ENCODE measurements at places on chromosomes 13 and 19.
A peak's percentile ranks its signal among the peaks of the same experiment; 100 is the strongest.

- DNase-seq = no peak
Measured at GRCh38 chr13:111789011-111789410, 277.9 kb upstream of the SOX1 start.

DNA sequence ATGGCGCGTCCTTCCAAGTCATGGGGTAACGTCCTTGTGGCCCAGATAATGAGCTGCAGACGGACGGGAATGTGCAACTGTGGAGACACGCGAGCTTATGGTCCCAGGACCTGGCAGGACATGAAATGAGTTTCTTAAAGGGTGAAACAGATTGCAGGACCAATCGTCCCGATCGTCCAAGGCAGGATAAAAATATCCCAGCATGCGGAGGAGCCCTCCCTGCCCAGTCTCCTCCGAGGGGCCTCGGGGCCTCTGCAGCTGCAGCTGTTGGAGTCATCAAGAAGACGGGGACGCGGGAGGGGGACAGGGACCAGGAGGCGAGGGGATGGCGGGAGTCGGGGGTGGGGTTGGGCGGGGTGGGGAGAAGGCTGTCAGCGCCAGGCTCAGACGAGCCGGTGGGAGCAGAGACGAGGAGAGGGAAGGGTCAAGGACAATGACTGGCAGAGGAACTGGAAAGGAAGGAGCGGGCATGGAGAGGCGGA lies 14.4 kb upstream of the GARIN5A start:
- DNase-seq = no peak

- DNase-seq = no peak
Measured at GRCh38 chr13:47904241-47904640, 96.8 kb downstream of the SUCLA2 start.

GRCh38 chr19:18307271-18307681 lies 15.6 kb downstream of the LSM4 start:
- no peak for DNase-seq

DNA sequence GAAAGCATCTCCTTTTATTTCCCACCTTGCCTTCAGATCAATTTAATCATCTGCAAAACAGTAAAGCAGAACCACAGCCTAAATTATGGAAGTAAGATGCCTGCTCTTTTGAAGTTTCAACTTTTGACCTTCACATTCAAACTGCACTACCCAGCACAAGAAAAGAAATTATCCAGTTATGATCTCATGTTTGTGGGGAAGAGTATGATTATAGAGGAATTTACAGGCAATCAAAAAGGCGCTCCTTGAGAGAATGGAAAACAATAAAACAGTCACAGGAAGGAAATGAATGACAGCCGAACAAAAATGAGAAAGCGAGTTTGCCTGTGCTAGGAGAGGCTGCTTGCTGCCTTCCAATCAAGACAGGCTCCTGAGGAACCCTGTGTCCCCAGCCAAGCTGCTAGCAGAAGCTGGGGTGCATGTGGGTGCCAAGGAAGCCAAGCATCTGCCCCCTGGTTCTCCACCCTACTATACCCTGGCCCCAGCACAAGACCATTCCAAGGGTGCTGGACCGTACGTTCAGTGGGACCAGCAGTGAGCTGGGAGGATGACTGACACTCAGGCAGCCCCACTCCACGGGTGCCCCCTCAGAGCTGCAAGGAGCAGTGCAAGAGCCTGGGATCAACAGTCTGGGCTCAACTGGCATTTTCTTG lies 47.8 kb downstream of the PEPD start:
- peak; percentile 45 for DNase-seq

GRCh38 chr19:9709305-9709704 lies 34.4 kb upstream of the ZNF562 start:
- no peak for DNase-seq

DNA sequence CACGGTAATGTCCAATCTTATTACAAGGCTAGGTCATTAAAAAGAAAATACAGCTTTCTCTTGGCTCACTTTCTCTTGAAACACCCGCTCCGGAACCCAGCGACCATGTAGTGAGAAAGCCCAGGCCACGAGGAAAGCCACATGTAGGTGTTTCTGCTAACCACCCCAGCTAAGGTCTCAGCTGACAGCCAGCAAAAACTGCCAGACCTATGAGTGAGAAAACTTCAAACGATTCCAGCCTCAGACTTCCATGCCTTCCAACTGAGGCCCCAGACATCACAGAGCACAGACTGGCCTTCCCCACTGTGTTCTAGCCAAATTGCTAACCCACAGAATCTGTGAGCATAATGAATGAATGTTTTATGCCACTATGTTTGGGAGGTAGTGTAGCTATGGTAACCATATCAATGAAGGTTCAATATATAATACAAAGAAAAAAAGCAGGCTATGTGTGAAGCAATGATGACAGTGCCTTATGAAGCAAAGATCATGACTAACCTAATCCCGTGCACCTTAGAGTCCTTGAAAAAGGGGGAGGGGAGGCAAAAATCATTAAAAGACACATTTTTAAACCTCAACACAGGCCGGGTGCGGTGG lies 11.9 kb upstream of the TPTE2 start:
- DNase-seq = no peak

GRCh38 chr13:46480131-46480530 lies 72.8 kb upstream of the LRCH1 start:
- no peak for DNase-seq

DNA sequence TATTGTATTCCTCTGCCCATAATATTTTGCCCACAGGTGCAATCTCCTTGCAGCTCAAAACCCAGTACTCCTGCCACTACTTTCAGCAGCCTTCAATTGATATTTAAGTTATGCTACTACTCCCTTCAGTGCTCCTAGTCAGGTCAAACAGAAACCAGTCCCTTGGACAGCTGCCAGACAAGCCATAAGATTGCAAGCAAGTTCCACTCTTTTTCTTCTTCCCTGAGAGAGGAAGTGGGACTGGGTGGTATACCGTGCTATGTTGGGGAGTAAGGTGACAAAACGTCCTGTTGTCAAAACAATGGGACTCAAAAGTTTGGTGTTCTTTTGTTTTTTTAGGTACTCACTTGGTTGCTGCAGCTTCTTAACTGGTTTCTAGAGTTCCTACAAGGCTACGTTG lies 63.1 kb upstream of the FRY start:
- DNase-seq = peak; percentile 60

DNA sequence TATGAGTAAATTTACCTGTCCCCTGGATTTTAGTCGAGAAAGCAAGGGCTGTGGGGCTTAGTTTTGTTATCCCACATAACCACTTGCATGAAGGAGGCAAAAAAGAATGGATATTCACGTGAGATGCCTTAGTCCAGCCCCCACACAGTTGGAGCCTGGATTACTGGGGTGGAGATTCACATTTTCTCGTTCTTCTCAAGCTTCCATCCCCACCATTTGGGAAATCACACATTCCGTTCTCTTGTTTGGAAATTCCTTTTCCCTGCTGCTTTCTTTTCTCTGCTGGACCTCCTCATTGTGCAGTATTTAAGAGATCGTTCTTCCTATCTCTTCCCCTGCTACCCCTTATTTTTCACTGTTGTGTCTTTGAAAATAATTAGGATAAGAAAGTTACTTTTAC lies 45.1 kb upstream of the FARP1 start:
- no peak for DNase-seq

DNA sequence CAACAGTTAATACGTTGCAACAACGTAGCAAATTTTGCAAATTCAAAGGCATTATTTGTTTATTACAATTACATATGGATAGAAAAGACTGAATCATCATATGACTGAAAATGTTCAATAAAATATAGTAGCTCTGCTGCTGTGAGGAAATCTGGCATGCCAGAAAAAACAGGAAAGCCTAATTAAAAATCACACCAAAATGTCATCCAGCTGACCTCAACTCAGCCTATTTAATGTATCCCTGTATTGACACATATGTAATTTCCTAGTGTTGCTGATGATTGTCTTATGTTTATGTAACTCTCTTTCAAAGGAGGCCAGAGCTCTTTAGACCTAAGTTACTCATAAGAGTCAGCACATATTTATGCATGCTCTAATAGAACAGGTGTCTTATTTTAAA lies 495.0 kb downstream of the PCDH17 start:
- no peak for DNase-seq

DNA sequence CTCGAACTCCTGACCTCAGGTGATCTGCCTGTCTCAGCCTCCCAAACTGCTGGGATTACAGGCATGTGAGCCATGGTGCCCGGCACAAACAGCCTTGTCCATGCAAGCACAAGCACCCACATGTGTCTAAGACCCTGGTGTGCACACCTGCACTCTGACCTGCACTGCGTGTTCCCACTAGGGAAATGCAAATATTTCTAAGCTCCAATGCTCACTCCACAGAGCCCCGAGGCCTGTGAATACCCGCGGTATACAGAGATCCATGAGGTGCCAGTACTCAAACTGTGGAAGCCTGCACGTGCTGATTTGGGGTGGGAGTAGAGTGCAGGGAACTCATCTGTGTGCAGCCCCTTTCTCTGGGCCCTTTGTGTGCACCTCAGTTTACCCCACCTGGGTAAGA lies 14.7 kb downstream of the GADD45B start:
- DNase-seq = no peak

GRCh38 chr19:51600940-51601580 lies 29.1 kb downstream of the SIGLEC5 start:
- no peak for DNase-seq

DNA sequence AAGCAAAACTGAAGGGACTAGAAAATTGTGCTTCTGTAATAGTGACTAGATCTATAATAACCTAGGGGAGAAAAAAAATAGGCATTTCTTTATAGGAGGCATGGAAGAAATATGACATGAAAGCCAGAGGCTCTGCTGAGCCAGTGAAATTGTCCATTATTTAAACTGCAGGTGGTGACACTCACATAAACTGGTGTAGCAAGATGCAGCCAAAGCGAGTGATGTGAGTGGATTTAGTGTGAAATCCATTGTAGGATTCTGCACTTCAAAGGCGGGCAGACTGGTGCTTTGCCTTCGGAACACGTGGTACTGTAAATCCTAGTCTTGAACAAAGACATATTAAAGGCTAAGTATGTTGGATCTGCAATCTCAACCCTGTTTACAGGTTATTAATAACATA lies 361.9 kb downstream of the TBC1D4 start:
- no peak for DNase-seq

DNA sequence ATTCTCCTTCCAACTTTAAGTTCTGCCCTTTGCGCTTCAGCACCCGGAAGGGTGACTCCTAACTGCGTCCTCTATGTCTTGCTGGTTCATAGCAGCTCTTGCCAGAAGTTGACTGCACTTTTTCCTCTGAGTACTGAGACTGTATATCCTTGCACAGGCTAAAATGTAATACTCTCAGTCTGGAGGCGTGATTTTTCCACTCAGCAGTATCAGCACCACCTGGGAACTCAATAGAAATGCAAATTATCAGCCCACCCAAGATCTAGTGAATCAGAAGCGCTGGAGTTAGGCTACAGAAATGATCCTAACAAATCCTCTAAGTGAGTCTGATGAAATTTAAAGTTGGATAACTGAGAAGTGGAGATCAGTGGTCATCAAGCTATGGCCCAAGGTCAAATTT lies 1611.9 kb upstream of the SLC10A2 start:
- no peak for DNase-seq

DNA sequence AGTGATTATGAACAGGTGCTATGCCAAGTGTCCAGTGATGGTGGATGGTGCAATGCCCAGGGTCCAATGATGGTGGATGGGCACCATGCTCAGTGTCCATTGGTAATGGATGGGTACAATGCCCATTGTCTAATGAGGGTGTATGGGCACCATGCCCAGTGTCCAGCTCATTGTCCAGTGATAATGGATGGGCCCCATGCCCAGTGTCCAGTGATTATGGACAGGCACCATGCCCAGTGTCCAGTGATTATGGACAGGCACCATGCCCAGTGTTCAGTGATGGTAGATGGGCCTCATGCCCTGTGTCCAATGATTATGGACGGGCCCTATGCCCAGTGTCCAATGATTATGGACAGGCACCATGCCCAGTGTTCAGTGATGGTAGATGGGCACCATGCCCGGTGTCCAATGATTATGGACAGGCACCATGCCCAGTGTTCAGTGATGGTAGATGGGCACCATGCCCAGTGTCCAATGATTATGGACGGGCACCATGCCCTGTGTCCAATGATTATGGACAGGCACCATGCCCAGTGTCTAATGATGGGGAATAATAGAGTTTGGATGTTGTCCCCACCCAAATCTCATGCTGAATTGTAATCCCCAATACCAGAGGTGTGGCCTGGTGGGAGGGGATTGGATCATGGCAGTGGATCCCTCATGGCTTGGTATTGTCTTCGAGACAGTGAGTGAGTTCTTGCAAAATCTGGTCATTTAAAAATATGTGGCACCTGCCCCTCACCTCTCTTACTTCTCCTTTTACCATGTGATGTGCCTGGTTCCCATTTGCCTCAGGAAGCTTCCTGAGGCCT lies 87.8 kb downstream of the ANKRD10 start:
- no peak for DNase-seq

DNA sequence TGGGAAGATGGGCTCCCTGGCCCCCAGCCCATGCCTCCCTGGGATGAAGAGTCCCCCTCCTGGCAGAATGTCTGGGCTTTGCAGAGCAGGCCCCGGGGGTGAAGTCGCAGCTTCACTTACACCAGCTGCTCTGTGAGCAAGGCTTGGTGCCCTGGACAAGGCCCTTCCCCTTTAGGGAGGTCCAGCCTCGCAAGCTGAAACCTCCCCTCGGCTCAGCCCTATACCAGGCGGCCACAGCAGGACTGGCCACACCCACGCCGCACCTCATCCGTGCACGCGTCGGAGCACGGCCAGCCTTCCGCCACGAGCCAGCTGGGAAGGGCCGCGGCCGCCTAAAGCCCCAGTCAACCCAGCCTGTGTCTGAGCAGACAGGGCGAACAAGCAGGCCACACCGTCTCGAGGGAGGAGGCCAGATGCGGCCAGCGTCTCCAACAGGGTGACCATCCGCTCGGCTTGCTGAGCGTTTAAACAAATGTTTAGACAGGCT lies 83.2 kb upstream of the MCF2L start:
- peak; percentile 76 for DNase-seq

GRCh38 chr19:47001584-47001983 lies 18.1 kb upstream of the NPAS1 start:
- no peak for DNase-seq

- peak; percentile 56 for DNase-seq
Measured at GRCh38 chr19:13036366-13036976, 41.2 kb downstream of the NFIX start.

Measured in brain microvascular endothelial cell (primary cell).